Bronchial smooth muscle cell (primary cell): ENCODE measurements at places on chromosomes 12 and 14. TPM values are rescaled to one million over a fixed set of nuclear protein-coding genes. Genes with fewer than 3 reads are reported as not detected.

The HOXC11 gene
- total RNA-seq, result not detected in 2 replicates

The CHGA gene
- 0.16 TPM in 1 of 2 replicates, not detected in the other for total RNA-seq

The KRT71 gene
- total RNA-seq, result not detected in 2 replicates

The ACSM4 gene
- not detected in 2 replicates for total RNA-seq

The SPATA7 gene
- 11.8 and 13.8 TPM in 2 replicates for total RNA-seq

The MANSC4 gene
- 0.09 TPM in 1 of 2 replicates, not detected in the other for total RNA-seq

The IAPP gene
- total RNA-seq, result not detected in 2 replicates

The WNT5B gene
- 28.5 and 34.2 TPM in 2 replicates for total RNA-seq

The CMKLR1 gene
- not detected in 2 replicates for total RNA-seq

The CCNK gene
- 17.0 and 29.2 TPM in 2 replicates for total RNA-seq

The SCNN1A gene
- total RNA-seq, result 0.16 and 0.34 TPM in 2 replicates

The RNASE2 gene
- not detected in 2 replicates for total RNA-seq

The DYRK2 gene
- 12.9 and 46.5 TPM in 2 replicates for total RNA-seq

The OR4E2 gene
- total RNA-seq, result not detected in 2 replicates

The GALNT16 gene
- 0.32 and 0.77 TPM in 2 replicates for total RNA-seq

The OTUB2 gene
- total RNA-seq, result 1.6 and 1.9 TPM in 2 replicates

The CNTN1 gene
- total RNA-seq, result 0.34 and 0.63 TPM in 2 replicates

The POTEM gene
- total RNA-seq, result not detected in 2 replicates

The NID2 gene
- total RNA-seq, result 110 and 166 TPM in 2 replicates

The OR6C2 gene
- total RNA-seq, result not detected in 2 replicates

The NINJ2 gene
- total RNA-seq, result 2.7 and 3.0 TPM in 2 replicates

The NGB gene
- total RNA-seq, result not detected in 2 replicates

The KRT81 gene
- total RNA-seq, result under 0.01 TPM in 1 of 2 replicates, not detected in the other

The TEX52 gene
- total RNA-seq, result not detected in 2 replicates

The KRT86 gene
- total RNA-seq, result not detected in 2 replicates

The NEUROD4 gene
- not detected in 2 replicates for total RNA-seq

The SYNDIG1L gene
- under 0.01 TPM in 2 replicates for total RNA-seq

The SAV1 gene
- 28.9 and 31.4 TPM in 2 replicates for total RNA-seq

The CLEC4D gene
- total RNA-seq, result not detected in 2 replicates

The SMCO3 gene
- total RNA-seq, result 0.09 TPM in 1 of 2 replicates, not detected in the other

The CDCA3 gene
- 1.2 and 3.0 TPM in 2 replicates for total RNA-seq

The PSEN1 gene
- total RNA-seq, result 37.8 and 45.5 TPM in 2 replicates

The SOAT2 gene
- 0.16 and 0.17 TPM in 2 replicates for total RNA-seq

The SLC7A8 gene
- 15.8 and 25.9 TPM in 2 replicates for total RNA-seq

The KLRD1 gene
- total RNA-seq, result 0.09 and 0.16 TPM in 2 replicates

The PELI2 gene
- 8.4 and 36.5 TPM in 2 replicates for total RNA-seq

The CCDC197 gene
- total RNA-seq, result not detected in 2 replicates

The TRHDE gene
- total RNA-seq, result 16.2 and 20.2 TPM in 2 replicates

The BICDL1 gene
- not detected in 2 replicates for total RNA-seq

The PPP4R4 gene
- 0.34 and 1.9 TPM in 2 replicates for total RNA-seq

The CARMIL3 gene
- under 0.01 and 0.17 TPM in 2 replicates for total RNA-seq

The SYCP3 gene
- total RNA-seq, result under 0.01 and 0.34 TPM in 2 replicates

The PLEKHG7 gene
- not detected in 2 replicates for total RNA-seq

The RITA1 gene
- 8.2 and 9.1 TPM in 2 replicates for total RNA-seq

The GLIPR1L2 gene
- total RNA-seq, result 0.32 and 0.77 TPM in 2 replicates

The STYK1 gene
- 0.16 and 0.69 TPM in 2 replicates for total RNA-seq

The YARS2 gene
- total RNA-seq, result 19.7 and 25.4 TPM in 2 replicates

The NRL gene
- total RNA-seq, result 0.95 and 1.0 TPM in 2 replicates

The CLEC2A gene
- total RNA-seq, result not detected in 2 replicates

The PDE3A gene
- 0.60 and 2.2 TPM in 2 replicates for total RNA-seq
